ENCODE measurements at places on chromosomes 1 and 21.

DNA sequence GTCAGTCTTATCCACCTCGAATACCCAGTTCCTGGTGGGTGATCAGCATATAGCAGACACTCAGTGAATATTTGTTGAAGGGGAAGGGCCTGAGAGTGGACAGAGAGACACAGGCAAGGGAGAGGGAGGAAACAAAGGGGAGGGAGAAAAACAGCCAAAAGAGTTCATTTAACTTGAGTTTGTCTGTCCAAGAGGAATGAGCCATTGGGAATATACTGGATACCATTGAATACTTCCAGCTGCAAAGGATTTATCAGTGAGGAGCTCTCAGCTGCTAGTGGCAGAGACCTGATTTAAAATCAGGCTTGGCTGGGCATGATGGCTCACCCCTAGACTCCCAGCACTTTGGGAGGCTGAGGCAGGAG, 11.5 kb upstream of the BGLAP start:
- DNase-seq = no peak

DNA sequence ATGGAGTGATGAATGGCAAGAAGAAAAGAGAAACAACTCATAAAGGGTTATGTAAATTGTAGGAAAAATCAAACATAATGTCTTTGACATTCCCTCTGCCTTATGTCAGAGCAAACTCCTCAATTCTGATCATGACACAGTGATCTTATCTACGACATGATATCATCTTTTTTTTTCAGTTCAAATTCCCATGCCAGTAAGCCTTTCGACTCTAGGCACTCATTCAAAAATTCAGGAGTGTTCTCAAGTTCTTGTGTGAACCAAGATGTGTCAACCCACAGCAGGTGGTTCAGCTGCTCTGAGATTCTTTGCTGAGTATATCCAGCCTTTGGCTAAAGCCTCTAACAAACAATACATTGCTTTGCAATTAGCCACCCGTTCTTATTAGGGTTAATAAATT, 97.1 kb upstream of the ESRRG start:
- DNase-seq = peak; percentile 12

GRCh38 chr1:12052997-12053686, 10.0 kb upstream of the TNFRSF8 start:
- DNase-seq = peak; percentile 29

DNA sequence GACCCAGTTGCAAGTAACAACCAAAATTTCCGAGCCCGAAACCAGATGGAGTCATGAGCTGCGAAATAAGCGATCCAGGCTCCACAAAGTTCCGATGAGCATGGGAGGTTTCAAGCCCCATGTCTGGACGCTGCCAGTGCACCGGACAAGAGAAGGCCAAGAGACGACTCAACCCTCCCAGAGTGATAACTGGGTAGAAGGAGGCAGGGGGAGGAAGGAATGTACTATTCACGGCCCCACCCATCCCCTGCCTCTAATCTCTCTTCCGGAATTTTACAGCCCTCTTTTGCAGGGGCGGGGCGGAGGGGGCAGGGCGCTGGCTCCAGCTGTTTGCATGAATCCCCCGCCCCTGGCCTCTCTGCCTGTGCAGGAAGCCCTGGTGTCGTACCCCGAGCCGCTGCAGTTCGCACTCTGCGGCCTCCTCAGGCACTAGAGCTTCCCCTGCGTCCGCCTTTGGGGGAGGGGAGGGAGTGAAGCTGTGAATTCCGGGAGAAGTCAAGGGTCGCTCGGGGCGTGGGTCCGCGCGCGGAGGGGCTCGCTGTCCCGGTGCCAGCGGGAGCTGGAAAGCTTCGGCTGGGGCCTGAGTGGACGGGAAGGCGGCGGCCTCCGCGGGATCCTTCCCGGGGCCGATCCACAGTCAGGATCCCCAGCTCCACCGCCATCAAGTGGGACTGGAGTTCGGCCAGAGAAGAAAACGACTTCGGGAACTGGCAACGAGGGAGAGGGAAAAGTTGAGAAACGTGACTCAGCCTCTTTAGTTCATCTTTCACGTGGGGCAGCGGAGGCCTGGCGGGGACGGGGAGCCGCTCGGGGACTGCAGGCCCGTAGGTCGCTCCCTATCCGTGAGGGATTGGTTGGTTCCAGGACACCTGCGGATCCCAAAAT, 6.3 kb upstream of the PTP4A2 start:
- peak; percentile 86 for DNase-seq
